GM23248 (cell line): ENCODE measurements at places on chromosomes 2 and 18. TPM values are rescaled to one million over a fixed set of nuclear protein-coding genes. Genes with fewer than 3 reads are reported as not detected.

- no peak overlapping the region for H3K27ac ChIP-seq
- H3K36me3 ChIP-seq, result no peaks in the 10 kb centered on the region
- no peak overlapping the region for H3K4me3 ChIP-seq
- H3K27me3 ChIP-seq, result no peaks in the 10 kb centered on the region
- no peaks in the 10 kb centered on the region for H3K4me1 ChIP-seq
These were observed 99.5 kb upstream of the MAP3K20 start for GRCh38 chr2:172976116-172976515.

- H3K4me3 ChIP-seq, result no peak overlapping the region
- H3K27me3 ChIP-seq, result no peaks in the 10 kb centered on the region
- no peak for DNase-seq
- no peaks in the 10 kb centered on the region for H3K36me3 ChIP-seq
- no peak overlapping the region for H3K27ac ChIP-seq
- H3K4me1 ChIP-seq, result peaks cover 15% of the 10 kb centered on the region; the same call in 1 of the 2 replicates
These were observed 2.5 kb upstream of the YES1 start for GRCh38 chr18:814300-815084.

Gene NIFK
- total RNA-seq, result 42.5 and 56.2 TPM in 2 replicates

Gene RAX
- not detected in 2 replicates for total RNA-seq

DNA sequence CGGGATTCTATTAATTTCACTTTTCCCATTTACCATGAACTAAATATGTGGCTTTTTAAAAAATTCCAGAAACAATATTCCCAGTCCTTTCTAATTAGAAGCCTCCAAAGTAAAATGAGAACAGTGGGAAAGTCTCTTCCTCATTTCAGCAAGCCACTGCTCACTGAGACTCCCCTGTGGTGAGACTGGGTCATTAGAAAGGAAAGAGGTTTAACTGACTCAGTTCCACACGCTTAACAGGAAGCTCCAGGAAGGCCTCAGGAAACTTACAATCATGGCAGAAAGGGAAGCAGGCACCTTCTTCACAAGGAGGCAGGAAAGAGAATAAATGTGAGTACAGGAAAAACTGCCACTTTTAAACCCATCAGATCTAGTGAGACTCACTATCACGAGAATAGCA, 258.9 kb upstream of the CHAC2 start:
- H3K4me3 ChIP-seq, result no peak overlapping the region
- H3K27ac ChIP-seq, result no peak overlapping the region
- H3K27me3 ChIP-seq, result no peaks in the 10 kb centered on the region
- peak; percentile 15 for DNase-seq

DNA sequence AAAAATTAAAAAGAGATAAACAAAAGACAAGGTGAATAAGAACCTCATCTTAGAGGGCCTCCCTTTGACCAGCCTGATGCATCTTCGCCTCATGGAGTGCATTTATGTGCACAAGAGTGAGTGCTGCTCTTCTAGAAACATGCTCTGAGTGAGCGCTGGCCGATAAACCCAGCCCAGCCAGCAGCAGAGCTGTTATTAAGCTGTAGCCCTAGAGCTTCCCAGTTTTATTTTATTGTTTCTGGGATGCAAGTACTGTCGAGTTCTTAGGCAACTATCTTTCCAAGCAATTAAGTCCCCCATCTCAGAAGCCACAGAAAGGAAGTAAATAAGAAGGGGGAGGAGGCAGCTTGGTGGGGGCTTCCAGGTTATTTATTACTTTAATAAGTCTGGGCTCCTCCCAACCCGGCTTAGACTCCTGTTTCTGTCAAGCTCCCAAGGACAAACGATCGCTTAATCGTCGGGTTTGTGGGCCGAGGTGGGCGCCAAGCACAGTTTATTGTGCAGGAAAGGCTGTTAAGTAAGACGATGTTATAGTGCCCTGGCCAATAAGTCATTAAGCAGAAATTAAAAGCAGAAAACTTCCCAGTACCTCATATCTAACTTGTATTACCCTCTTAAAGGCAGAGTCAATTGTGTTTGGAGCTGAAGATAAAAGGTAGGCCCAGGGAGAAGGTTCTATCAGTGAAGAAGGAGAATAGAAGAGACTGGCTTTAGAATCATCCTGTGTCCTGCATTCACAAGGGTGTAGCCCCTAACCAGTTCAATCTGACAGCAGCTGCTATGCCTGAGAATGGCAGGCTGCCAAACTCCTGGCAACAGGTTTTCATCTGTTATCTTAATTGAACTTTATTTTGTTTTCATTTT, 176.3 kb downstream of the PIK3C3 start:
- no peaks in the 10 kb centered on the region for H3K36me3 ChIP-seq
- no peaks in the 10 kb centered on the region; the same call in 1 of the 2 replicates for H3K27me3 ChIP-seq
- H3K27ac ChIP-seq, result no peak overlapping the region

DNA sequence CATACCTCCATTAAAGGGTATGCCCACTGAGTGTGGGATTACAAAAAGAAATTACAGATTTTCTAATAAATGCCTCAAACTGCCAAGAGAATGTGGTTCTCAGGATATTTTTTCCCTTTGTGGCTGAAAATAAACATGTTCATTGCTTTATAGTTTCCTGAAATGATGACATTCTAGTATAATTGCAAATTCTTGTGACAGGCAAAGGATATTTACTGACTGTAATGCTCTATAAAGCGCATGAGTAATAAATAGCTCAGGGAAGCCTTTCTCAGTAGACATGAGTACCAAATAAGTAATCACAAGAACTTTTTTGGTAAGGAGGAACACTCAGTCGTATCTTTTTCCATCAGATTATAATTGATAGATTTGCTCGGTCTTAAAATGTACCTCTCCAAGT, 72.3 kb downstream of the FTCDNL1 start:
- DNase-seq, result no peak
- H3K4me1 ChIP-seq, result no peaks in the 10 kb centered on the region
- no peak overlapping the region for H3K27ac ChIP-seq
- no peak overlapping the region for H3K4me3 ChIP-seq
- H3K36me3 ChIP-seq, result no peaks in the 10 kb centered on the region

DNA sequence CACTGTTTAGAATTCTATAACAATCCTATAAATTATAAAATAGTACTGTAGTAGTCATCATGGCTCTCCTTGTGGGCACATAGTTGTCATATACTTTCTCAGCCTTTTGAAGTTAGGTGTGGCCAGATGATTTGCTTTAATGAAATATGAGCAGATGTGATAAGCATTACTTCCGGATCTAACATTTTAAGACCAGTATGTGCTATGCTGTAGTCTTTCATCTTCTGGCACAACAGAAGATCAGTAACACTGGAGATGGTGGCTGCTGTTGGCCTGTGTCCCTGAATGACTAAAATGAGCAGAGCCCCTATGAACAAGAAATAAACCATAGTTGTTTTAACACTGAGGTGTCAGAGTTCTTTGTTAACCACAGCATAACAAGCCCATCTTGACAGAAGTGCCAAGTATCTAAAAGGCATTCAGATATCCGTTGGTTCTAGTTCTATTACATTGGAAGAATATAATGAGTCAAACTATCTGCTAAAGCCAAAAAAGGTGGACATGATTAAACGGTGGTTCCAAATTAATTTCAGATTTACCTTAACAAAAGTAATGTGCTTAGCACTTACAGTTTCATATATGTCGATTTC, 6.3 kb downstream of the MEX3C start:
- H3K4me3 ChIP-seq, result no peak overlapping the region
- H3K4me1 ChIP-seq, result peaks cover 47% of the 10 kb centered on the region
- H3K27me3 ChIP-seq, result no peaks in the 10 kb centered on the region
- peak; percentile 7 for DNase-seq

DNA sequence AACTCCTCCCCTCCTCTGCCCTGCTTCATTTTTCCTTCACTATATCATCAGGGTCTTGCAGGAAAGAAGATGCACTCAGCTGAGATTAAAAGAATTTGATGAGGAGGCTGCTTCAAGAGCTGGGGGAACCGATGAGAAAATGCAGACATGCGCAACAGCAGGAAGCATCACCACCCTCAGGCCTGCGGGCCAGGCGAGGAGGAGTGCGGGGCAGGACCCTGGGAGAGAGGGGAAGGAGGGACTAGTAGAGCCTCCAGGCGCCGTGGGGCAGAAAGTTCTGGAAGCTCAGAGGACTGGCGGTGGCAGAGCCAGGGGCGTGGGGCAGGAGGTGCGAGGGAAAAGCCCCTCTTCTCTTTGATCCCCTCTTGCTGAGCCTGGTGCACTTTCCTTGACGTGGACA, 108.2 kb downstream of the CD226 start:
- no peaks in the 10 kb centered on the region for H3K4me1 ChIP-seq
- H3K36me3 ChIP-seq, result no peaks in the 10 kb centered on the region
- H3K27ac ChIP-seq, result no peak overlapping the region
- no peak for DNase-seq
- no peak overlapping the region for H3K4me3 ChIP-seq

DNA sequence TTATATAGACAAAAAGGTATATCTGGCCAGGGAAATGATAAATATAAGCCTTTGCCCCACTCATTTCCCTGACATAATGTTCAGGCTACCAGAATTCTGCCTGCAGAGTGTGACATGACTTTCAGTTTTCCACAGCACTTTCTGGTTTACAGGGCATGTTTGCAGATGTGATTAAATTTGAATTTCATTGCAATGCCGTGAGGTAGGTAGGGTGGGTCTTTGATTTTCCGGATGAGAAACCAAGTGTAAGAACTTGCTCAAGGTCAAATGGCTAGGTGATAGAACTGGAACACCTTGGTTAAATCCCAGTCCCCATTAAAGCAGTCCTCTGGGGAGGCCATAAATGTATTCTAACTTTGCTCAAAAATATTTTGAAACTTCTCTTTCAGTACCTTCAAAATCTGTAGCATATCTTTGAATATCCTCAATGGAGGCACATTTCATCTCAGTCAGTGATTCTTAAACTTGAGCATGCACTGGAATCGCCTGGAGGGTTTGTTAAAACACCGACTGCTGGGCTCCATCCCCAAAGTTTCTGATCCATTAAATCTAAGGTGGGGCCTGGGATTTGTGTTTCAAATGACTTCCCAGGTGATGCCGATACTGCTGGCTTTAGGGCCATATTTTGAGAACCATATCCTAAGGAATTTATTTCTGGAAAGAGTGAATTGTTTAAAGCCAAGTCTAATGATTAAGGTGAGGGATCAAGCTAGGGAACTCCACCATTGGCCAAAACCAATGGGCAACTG, 35.0 kb downstream of the MRPL33 start:
- peaks cover 38% of the 10 kb centered on the region for H3K4me1 ChIP-seq
- H3K27ac ChIP-seq, result no peak overlapping the region
- H3K36me3 ChIP-seq, result no peaks in the 10 kb centered on the region
- no peak overlapping the region for H3K4me3 ChIP-seq
- H3K27me3 ChIP-seq, result no peaks in the 10 kb centered on the region

DNA sequence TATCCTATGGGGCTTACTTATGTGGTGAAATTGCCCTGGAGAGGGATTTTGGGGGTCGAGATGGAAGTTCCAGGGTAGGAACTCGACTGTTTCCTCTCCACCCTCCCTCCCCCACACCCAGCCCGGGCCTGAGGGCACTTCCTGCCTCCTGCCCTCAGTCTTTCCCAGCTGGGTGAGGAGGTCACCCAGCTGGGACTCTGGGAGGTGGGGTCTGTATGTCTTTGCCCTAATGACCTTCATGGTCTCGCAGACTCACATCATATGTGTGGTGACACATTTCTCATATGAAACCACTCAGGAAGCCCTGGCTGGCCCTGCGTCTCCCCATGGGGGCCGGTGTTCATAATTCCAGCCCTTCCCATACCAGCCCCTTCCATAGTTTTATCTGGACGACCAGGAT, 12.4 kb downstream of the ATOH8 start:
- no peak overlapping the region for H3K27ac ChIP-seq
- no peaks in the 10 kb centered on the region for H3K27me3 ChIP-seq
- no peak overlapping the region for H3K4me3 ChIP-seq
- DNase-seq, result no peak
- peaks cover 28% of the 10 kb centered on the region for H3K4me1 ChIP-seq
- no peaks in the 10 kb centered on the region for H3K36me3 ChIP-seq

Gene CPLX4
- not detected in 2 replicates for total RNA-seq

DNA sequence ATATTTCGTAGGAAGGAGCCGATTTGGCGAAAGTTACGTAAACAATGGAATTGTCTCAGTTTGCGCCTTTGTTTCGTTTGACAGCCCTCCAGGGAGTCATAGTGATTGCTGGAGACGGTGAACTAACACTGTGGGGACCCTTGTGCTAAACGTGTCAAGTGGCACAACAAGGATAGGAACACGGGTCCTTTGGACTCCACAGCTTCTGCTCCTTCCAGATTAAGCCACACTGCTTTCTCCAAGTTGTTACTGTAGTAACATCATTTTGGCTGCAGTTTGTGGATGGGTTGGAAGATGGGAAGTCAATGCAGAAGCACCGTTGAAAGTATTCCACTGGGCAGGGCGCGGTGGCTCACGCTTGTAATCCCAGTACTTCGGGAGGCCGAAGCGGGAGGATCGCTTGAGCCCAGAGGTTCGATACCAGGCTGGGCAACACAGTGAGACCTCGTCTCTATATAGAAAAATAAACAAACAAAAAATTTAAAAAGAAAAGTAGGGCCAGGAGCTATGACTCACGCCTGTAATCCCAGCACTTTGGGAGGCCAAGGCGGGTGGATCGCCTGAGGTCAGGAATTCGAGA, 636 bp upstream of the IMMT start:
- peaks cover 19% of the 10 kb centered on the region for H3K4me1 ChIP-seq
- DNase-seq, result no peak
- H3K36me3 ChIP-seq, result no peaks in the 10 kb centered on the region
- H3K4me3 ChIP-seq, result peak overlapping the region; percentile 96
- no peaks in the 10 kb centered on the region for H3K27me3 ChIP-seq
- peak overlapping the region; percentile 99 for H3K27ac ChIP-seq

DNA sequence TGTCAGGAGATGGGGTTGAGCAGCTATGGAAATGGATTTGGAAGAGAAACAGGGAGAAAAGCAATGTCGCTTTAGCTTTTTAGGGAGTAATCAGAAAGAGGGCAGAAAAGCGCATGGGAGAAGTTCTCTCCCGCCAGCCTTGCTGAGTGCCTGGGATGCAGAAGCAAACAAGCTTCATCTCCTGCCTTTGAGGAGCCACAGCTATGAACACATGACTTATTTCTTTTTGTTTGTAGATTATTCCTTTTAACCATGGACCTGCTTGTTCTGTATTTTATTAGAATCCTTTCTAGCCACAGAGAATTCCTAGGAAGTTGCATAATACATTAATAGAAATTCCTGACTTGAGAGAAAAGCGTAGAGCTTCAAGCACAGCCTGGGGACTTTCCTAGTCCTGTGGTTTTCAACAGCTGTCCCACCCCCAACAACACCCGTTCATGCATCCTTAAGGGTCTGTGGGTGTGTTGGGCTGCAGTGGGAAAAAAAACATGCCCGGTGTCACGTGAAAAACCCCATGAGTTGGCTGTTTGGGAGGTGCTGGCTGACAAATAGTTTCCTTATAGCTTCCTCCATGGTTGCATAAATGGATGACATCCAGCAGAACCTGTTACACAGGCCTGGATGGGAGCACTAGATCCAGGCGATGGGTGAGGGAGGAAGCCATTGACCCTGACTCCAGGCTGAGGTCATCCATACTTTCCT, 14.9 kb downstream of the SLC9A4 start:
- no peaks in the 10 kb centered on the region for H3K36me3 ChIP-seq
- H3K4me1 ChIP-seq, result no peaks in the 10 kb centered on the region
- no peak overlapping the region for H3K27ac ChIP-seq
- H3K27me3 ChIP-seq, result peaks cover 14% of the 10 kb centered on the region
- no peak overlapping the region for H3K4me3 ChIP-seq
